ENCODE measurements at places on chromosomes 7 and 10.

- DNase-seq, result no peak
These were observed 45.9 kb upstream of the ATP6V0A4 start for GRCh38 chr7:138843632-138844580.

DNA sequence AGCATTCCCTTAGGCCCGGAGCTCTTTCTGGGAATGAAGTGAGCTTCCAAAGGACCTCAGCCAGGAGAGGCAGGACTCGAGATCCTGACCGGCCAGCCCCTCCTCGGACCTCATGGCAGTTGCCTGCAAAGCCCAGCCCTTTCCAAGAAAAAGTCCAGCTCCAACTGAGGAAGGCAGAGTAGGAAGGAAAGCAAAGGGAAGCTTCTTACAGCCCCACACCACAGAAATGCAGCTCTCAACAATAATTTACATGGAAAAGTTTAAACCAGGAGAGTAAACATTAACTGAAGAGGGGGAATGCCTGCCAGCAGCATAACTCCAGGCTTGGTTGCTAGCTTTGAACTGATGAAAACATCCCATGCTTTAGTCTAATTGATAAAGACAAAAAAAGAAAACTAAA lies 153.9 kb upstream of the PFKP start:
- DNase-seq, result no peak

DNA sequence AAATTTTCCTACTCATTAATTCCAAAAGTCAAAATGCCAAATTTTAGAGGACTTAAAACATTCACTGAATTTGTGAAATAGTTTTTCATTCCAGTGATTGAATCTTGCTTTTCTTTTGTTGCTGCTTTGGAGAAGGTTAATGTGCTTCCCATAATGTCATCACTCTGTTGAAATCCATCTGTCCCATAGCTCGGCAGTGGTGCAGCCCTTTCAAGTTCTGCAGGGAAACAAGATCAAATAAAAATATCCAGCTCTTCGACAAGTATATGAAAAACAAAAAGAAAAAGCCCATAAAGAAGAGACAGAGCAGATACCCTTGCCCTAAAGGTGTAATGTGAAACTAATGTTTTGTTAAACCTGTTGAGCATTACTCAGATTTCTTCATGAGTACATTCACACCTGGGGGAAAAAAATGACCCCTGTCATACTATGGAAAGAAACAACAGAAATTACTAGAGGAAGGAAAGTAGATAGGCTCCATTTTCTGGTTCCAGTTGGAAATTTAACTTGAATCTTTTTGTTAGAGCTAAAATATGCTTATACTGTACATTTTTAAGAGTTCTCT lies 35.1 kb downstream of the AGR3 start:
- DNase-seq, result no peak

GRCh38 chr7:2979201-2979631 lies 64.5 kb downstream of the CARD11 start:
- DNase-seq, result no peak

DNA sequence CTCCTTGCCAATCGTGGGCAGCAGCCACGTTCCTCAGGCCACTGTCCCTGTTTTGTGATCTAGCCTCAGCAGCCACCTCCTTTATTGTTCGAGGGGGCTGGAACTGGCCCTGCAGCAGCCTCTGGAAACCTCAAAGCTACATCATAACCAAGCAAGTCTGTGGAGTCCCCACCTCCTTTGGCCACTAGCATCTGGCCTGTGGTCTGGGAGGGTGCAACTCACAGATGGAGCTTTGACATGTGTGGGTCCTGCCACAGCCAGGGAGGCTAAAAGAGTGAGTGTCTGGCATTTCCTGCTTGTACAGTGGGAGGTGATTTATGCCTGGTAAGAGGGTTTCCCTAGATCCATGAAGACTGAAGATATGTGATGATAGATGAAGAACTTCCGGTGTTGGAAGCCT lies 32.3 kb upstream of the NUB1 start:
- no peak for DNase-seq

DNA sequence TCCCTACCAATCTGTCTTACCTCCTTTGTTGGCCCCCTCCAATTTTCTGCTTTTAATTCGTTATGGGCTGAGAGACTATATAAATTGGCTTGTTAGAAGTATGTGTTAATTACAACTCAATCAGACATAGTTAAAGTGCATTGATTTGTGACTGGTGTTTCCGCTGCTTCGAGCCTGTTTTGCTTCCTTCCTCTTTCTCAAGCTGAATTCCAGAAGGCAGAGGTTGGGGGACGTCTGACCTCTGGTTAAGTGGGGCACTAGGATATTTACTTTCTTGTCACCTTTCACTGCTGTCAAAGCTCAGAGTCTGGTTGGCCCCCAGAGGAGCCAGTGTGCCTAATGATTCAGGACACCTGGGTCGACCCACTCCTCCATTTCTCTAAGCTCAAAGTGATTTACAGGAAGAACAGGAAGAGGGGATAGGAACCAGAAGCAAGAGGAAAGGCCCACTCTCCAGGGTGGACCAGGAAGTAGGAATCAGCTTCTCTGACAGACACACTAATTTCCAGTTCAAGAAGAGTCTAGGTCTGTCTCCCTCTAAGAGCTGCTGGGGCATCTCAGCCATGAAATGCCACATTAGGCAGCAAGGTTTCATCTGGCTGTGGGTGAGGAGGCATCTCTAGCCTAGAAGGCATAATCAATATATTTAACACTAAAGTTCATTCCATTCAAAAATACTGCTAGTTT lies 397.2 kb upstream of the NPVF start:
- no peak for DNase-seq

GRCh38 chr10:62647375-62648092 lies 157.0 kb upstream of the ADO start:
- no peak for DNase-seq

GRCh38 chr7:27872356-27873275 lies 132.7 kb downstream of the TAX1BP1 start:
- no peak for DNase-seq

DNA sequence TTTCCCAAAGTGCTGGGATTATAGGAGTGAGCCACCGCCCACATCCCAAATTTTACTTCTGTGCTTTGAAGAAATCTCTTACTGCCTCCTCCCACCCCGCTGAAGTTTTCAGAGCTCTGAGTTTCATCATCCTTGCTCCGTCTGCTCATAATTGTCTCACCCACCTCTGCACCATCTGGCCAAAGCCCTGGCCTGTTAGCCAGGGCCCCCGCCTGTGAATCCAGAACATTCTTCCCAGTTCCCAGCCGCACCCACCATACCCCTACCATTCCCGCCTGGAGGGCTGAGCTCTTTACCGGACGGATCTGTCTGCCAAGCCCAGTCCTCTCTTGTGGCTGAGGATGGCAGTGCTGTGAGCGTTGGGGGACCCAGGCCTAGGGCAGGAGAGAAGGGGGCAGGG lies 14.5 kb downstream of the SSC4D start:
- DNase-seq, result no peak

- DNase-seq, result no peak
These were observed 36.9 kb upstream of the VSIR start for GRCh38 chr10:71810048-71810750.

DNA sequence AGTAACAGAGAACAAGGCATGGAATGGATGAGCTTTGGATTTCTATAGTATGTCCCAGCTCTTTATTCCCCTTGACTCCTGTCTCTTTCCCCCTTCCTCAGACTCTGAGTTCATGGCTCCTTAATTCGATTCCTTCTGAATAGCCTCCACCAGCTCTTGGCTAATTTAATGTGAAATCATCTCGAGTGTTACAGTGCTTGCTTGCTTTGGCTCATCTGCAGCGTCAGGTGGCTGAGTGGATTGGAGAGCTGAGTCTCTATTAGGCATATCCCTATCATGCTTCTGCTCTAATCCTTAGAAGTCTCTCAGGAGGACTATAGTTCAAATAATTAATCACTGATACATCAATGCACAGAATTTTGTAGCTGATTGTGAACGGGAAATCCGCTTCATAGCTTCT lies 134.6 kb downstream of the LRRC4 start:
- no peak for DNase-seq

DNA sequence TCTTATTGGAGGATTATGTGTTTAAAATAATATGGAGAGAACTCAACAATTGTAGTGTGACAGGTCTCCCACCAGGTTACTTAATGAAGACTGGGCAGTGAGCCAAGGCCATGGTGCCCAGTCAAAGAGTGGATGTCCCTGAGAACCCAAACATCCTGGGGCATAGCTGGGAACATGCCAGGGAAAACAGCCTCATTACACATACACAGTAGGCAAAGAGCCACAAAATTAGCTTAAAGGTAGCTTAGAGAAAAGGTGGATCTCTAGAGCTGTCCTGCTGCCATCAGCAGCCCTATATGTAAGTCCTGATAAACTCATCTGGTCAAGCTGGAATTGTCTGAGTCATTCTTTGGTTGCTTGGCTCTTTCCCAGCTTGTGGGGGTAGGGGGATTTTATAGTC lies 287.8 kb downstream of the PHF14 start:
- DNase-seq, result no peak

- no peak for DNase-seq
These were observed 123.2 kb downstream of the NRP1 start for GRCh38 chr10:33211106-33211878.

GRCh38 chr10:103736044-103736443 lies 119.3 kb downstream of the SH3PXD2A start:
- DNase-seq, result no peak

DNA sequence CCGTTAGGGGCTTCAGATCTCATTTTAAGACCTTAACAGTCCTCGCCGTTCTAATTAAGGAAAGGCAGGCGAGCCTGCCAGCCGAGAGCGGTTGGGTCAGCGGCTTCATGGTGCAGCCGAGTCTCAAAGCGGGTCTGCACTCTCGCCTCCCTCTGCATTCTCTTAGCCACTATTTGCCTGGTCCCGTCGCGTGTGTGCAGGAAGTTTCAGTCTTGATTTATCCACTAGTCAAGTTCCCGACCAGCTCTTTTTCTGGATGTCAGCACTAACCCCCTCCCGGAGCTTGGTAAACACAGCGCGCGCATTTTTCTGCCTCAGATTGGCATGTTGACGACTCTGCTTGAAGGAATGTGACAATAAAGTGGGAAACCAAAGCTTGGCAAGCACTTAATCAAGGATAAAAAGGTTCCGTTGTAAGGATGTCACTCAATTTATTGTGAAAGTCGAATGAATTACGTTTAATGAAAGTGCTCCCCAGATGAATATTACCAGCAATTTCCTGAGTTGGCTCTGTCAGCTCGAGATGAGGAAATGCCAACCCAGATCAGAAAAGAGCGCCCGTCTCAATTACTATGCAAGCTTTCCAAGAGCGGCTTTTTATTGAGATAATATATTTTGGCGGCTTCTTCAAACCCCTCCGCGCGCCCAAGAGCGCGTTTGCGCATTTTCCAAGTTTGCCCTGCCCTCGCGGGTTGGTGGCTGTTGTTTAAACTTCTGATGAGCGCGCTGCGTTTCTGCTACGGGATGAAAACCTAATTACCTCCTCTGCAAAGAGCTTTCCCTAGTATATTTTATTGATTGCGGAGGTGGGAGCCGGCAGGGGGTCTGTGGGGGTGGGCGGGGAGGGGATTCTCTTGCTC lies 7.9 kb downstream of the NXPH1 start:
- no peak for DNase-seq

GRCh38 chr7:96899108-96899507 lies 106.2 kb upstream of the DLX6 start:
- no peak for DNase-seq

DNA sequence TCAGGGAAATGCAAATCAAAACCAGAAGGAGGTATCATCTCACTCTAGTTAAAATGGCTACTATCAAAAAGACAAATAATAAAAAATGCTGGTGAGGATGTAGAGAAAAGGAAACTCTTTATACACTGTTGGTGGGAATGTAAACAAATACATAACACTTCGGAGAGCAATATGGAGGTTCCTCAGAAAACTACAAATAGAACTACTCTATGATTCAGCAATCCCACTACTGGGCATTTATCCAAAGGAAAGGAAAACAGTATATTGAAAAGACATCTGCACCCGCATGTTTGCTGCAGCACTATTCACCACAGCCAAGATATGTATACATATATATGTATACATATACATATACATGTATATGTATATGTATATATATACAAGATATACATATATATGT lies 94.2 kb downstream of the C10orf90 start:
- no peak for DNase-seq

- no peak for DNase-seq
These were observed 219.6 kb downstream of the KCNMA1 start for GRCh38 chr10:77417806-77418640.

DNA sequence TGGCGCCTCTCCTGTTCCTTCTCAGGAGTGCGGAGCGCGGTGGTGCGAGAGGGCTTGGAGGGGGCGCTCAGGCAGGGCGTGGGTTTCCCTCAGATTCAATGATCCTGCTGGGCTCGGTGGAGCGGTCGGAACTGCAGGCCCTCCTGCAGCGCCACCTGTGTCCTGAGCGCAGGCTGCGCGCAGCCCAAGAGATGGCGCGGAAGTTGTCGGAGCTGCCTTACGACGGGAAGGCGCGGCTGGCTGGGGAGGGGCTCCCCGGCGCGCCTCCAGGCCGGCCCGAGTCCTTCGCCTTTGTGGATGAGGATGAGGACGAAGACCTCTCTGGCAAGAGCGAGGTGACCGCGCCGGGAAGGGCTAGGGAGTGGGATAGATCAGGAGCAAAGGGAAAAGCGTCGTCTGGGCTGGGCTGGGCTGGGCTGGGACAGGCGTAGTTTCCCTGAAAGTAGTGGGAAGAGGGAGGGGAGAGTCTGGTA lies 17.0 kb downstream of the FAM131B start:
- peak; percentile 46 for DNase-seq

DNA sequence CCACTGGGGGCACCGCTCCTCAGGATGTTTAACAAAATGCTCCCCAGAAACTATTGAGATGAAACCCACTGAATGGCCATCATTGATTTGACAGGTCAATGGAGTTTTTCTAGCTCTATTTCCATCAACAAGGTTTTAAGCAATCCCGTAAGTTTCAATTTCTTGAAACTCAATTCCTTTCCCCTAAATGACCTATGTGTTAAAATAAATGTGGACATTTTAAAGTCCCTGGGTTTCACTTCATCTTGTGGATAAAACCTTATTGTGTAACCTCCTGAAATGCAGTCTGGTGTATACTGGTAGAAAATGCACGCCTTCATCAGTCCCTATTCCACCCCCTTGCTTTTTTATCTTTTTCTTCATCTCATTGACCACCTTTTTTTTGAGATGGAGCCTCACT lies 8.9 kb upstream of the C7orf33 start:
- DNase-seq, result no peak

GRCh38 chr10:77869626-77870420 lies 56.7 kb downstream of the DLG5 start:
- DNase-seq, result no peak

DNA sequence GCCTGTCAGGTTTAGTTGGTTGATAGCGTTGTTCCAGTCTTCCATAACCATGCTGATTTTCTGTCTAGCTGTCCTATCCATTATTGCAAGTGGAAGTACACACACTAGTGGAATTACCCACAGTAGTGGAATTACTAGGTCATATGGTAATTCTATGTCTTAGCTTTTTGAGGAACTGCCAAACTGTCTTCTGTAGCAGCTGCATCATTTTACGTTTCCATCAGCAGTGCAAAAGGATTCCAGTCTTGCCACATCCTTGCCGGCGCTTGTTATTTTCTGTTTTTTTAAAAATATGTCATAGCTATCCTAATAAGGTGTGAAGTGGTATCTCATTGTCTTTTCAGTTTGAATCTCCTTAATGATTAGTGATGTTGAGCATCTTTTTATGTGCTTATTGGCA lies 17.2 kb upstream of the RHBDD2 start:
- no peak for DNase-seq

GRCh38 chr7:129855234-129855673 lies 97.5 kb downstream of the UBE2H start:
- no peak for DNase-seq
